ENCODE measurements at places on chromosomes 12 and 14.
A peak's percentile ranks its signal among the peaks of the same experiment; 100 is the strongest.

- no peak for DNase-seq
Measured at GRCh38 chr12:33794954-33795353, 227.3 kb upstream of the ALG10 start.

- no peak for DNase-seq
Measured at GRCh38 chr12:49552425-49552824, 13.6 kb downstream of the KCNH3 start.

GRCh38 chr14:72947366-72948160, 21.3 kb downstream of the DCAF4 start:
- no peak for DNase-seq

DNA sequence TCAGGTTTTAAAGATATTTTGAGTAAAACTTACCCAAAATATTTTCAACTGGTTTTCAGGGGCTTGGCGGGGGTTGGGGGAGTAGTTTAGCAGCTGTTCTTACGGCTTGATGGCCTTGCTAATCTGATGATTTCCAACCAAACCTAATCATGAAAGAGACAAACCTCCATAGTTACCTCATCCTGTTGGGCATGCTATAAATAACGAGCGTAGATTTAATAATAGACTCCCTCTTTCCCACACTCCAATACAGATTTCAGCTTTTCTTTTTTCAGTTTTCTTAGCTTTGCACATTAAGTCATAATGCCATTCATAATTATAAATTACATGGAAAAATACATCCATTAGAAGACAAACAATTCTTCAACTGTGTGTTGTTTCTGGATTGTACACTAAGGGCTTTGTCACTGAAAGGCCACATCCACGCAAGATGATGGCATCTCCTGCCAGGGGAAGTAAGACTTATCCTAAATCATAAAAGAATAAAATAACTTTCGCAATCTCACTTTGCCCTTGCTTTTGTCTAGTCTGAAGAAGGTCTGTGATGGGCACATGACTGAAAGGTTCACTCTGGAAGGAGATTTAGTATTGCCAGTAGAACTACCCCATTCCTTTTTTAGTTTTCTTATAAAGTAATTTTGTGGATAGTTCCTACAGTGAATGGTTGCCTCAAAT, 23.2 kb downstream of the ITPR2 start:
- no peak for DNase-seq

DNA sequence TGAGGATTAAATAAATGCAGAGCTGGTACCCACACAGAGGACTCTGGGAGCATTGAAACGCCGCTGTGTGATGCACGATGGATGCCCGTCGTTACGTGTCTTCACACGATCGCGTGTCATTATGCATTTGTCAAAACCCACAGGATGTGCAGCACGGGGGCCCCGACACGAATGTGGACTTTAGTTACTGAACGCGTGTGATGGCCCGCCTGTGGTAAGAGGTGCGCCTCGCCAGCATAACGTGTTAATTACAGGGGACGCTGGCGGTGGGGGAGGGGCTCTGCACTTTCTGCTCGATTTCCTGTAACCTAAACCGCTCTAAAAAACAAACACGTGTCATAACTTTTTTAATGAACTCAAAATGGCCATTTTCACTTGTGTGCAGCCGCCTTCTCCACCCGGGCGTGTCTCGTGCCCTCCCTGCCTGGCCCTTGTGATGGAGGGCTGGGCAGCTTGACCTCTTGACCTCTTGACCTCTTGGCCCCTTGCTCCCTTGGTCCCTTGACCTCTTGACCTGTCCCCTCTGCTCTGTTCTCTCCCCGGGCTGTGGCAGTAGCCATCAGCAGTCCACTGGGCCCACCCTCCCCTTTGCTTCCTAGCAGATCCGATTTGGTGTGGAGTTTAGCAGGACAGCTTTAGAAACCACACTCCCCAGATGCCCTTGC, 33.7 kb upstream of the GALNT9 start:
- no peak for DNase-seq

GRCh38 chr12:71639341-71639760, 24.3 kb downstream of the ZFC3H1 start:
- no peak for DNase-seq

DNA sequence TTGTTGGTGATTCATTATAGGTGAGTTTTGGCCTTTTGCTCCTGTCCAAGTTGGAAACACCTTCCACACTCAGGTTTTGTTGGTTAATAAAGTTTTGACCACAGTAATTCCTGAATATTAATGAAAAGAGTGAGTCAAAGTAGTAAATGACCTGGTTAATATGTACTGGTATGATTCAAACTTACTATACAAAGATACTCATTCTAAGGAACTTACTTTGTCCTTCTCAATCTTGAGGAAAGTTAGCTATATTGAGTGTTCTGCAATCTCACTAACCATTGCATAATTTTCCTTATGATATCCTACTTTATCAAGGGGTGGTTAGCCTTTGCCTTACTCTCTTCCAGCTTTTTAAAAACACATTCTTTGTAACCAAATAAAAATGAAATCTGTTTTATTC, 20.9 kb upstream of the HECTD1 start:
- no peak for DNase-seq

GRCh38 chr12:116651089-116651488, 86.8 kb downstream of the SPRING1 start:
- no peak for DNase-seq

DNA sequence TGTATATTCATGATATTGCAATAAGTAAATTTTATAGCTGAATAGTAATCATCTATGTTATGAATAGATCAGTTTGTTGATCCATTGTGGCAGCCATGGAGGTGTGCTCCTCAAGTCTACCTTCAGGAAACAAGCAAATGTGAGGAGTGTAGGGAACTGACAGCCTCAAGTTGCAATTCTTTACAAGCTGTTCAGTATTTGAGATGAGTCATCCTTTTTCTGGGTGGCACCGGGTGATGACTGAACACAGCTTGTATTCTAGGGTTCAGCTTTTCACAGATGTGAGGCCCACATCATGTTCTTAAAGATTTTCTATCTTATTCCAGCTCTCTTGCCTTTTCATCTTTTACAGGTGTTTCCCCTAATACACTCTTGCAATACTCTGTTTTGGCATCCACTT, 452.4 kb downstream of the KCNH5 start:
- no peak for DNase-seq

- DNase-seq: no peak
Measured at GRCh38 chr12:2759733-2760132, 35.0 kb upstream of the FKBP4 start.

GRCh38 chr12:121793440-121793837, at the start of gene RHOF:
TSS of gene RHOF (minus strand) at chr12:121793688. CDS start at chr12:121793633, 55 bp downstream.
- peak; percentile 77 for DNase-seq

- DNase-seq: no peak
Measured at GRCh38 chr14:64873506-64874219, 6.0 kb downstream of the SPTB start.

- no peak for DNase-seq
Measured at GRCh38 chr12:85829391-85829790, 6.8 kb downstream of the RASSF9 start.

- no peak for DNase-seq
Measured at GRCh38 chr12:68773582-68773981, 27.6 kb downstream of the SLC35E3 start.

GRCh38 chr12:80807640-80808288, 91.1 kb downstream of the MYF5 start:
- no peak for DNase-seq

- DNase-seq: no peak
Measured at GRCh38 chr12:108565146-108565545, 2.8 kb downstream of the ISCU start.

DNA sequence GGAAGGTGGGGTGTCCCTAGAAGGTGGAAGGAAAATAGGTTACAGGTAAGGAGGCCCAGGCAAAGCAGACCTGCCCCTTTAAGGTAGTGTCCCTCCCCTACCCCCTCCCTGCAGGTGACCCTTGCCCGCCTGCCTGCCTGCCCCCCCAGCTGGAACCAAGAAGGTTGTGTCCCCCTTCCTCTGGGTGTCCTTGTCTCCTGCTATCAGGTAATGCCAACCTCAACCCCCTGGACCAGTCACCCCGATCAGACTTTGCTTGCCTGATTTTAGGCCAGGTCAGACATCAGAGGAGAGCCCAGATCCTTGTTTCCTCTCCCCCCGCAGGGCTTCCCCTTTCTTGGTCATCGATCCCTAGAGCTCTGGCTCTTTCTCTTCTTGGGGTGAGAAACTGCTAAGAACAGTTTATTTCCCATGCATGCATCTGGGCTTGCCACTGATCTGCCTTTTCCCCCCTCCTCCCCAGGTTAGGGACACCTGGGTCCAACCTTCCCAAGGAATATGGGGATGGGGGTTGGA, at the start of gene SLC39A5:
Gene SLC39A5 (plus strand): TSS at position 136 of the 516 bp plus-strand sequence. CDS start 1,224 bp downstream, outside the sequence.
- no peak for DNase-seq

GRCh38 chr12:46723629-46724419, 102.0 kb downstream of the SLC38A4 start:
- DNase-seq: no peak

GRCh38 chr12:132279184-132279889, 50.1 kb downstream of the GALNT9 start:
- DNase-seq: no peak

DNA sequence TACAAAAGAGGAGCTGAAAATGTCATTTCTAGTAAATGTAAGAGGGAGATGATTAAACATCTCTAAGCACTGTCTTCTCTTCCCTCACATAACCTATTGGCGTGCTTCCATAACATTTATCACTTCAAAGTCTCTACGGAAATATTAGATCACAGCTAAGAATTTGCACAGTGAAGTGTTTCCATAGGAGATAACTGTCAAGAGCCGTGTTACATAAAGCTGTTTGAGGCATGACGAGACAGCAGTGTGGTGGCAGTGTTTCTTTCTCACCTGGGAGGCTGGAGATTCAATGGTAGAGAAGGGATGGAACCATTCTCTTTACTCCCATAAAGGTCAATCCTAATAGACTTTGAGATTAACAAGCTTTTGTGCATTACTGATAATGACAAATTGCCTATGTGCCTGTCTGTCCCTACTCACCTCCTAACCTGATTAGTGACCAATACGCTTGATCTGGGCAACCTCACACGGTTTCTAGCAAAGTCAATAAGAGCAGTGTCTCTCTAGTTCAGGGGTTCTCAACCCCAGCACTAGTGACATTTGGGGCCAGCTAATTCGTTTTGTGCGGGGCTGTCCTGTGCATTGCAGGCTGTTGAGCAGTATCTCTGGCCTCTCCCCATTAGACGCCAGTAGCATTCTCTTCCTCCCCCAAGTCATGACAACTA, 35.3 kb downstream of the FBXW8 start:
- DNase-seq: no peak

DNA sequence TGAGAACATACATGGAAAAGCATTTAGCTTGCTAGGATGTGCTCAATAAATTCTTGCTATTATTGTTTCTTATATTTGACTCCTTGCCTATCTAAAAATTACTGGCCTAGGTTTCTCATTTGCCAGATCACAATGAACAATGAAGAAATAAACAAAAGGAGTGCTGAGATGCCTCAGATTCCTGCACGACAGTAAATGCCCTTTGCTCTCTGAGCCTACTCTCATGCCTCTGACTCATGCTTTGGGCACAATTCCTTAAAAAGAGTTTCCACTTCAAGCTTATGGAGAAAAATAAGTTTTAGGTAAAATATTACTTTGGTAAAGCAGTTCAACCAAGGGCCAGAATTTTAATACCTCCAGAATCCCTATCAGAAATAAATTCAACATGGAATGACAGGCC, 30.9 kb downstream of the GRIN2B start:
- DNase-seq: no peak

DNA sequence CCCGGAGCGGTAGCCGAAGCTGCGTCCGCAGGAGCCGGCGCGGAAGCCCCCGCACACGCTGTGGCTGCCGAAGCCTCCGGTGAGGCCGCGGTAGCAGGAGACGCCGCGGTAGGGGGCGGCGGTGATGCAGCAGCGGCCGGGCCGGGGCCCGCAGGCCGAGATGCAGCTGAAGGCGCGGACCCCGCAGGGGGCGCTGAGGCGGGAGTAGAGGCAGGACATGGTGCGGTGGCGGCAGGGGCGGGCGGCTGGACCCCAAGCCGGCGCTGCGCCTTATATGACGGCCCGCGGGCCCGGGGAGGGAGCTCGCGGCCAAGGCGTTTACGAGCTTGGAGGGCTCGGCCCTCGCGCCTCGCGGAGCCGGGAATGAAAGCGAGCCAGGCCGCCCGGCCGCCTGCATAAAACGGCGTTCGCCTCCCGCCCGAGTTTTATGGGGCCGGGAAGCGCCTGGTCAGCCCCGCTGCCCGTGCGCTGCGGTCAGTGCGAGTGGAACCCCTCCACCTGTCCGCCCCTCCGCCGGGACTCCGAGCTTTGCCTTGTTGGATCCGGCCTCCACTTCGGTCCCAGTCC, 16.0 kb upstream of the KRT86 start:
- DNase-seq: no peak

DNA sequence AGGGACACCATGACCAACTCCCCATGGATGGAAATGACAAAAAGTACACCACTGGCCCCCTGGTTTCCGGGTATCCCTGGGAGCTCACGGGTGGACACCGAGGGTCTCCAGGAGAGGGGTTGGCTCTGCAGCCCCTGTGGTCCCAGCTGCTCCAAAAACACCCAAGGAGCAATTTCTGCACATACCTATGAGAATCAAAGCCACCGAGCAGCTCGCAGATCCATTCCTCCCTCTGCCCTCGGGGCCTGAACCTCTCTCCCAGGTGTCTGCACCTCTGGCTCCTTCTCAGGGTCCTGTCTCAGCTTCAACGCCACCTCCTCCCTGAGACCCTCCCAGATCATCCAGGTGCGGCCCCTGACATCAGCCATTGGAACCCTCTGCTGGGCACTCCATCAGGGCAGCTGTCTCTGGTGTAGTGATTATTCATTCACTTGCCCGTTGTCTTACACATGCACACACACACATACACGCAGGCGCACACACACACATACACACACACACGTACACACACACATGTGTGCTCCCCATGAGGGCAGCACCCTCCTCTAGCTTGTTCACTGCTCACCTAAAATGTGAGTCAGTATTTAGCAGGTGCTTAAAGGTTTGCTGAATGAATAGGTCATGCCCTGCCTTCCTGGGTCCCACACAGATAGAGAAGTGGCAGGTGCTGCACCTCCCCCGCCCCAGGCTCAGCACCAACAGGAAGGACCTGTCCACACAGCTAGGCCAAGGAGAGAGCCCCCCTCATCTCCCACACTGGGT, 5.9 kb downstream of the RIMBP2 start:
- no peak for DNase-seq

- DNase-seq: no peak
Measured at GRCh38 chr12:54126696-54127537, 61.9 kb downstream of the SMUG1 start.

GRCh38 chr14:55645145-55645544, 65.1 kb downstream of the KTN1 start:
- no peak for DNase-seq

- no peak for DNase-seq
Measured at GRCh38 chr12:95126736-95127135, 53.3 kb upstream of the NR2C1 start.

GRCh38 chr12:48947727-48948126, 9.6 kb downstream of the ARF3 start:
- no peak for DNase-seq

All from activated CD4-positive, alpha-beta memory T cell treated with anti-CD3 and anti-CD28 coated beads, Interleukin-2, amount 10 ng/mL, durations not matched to agents 7 days and 5 days (primary cell).